ENCODE measurements at places on chromosomes 11 and 22. TPM values are rescaled to one million over a fixed set of nuclear protein-coding genes. Genes with fewer than 3 reads are reported as not detected.

DNA sequence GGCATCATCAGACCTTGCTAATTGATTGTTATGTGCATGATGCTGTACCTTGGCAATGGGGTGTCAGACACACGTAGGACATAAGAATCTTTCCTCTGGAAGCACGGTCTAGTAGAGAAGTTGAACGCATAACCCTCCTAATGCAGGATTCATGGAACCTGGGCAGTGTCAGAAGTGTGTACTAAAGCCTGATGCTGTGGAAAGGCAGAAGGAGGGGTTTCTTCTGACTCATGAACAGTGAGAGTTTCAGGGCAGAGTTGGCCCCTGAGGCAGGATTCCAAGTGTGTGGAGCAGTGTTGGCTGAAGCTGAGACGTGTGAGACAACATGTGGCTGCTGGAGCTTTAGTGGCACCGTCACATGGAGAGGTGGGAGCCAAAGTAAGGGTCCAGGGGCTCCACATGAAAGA is 3.5 kb downstream of the PANX1 start:
- no peak for DNase-seq

- no peak for DNase-seq
Observed at GRCh38 chr11:97419729-97420128, 1029.9 kb downstream of the JRKL start.

DNA sequence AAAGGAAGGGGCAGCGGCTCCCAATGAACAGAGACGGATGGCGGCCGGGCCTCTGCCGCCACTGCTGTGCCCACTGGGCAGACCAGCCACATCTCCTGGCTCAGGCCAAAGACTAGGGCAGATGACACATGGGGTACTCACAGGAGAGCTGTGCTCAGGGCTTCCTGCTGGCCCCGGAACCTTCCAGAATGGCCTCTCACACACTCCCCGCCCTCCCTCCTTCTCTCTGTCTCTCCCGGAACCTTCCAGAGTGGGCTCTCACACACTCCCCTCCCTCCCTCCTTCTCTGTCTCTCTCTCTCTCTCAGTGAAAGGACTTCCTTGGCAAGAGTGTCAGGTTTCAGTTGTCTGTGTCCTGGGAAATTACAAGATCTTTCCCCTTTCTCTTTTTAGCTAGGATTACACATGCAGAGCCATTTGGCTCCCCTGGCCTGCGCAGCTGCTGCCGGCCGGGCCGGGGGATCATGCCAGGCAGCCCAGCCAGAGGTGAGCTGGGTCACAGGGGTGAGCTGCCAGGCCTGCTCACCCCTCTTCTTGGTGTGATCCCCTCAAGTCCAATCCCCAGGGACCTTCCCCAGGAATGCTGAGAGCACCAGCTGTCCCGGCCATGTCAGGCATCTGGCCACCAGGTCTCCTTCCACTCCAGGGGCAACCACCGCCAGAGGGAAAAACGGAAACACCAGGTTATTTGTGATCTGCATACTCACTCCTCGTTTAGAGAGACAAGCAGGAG is 45.3 kb upstream of the ADA2 start:
- no peak for DNase-seq

DNA sequence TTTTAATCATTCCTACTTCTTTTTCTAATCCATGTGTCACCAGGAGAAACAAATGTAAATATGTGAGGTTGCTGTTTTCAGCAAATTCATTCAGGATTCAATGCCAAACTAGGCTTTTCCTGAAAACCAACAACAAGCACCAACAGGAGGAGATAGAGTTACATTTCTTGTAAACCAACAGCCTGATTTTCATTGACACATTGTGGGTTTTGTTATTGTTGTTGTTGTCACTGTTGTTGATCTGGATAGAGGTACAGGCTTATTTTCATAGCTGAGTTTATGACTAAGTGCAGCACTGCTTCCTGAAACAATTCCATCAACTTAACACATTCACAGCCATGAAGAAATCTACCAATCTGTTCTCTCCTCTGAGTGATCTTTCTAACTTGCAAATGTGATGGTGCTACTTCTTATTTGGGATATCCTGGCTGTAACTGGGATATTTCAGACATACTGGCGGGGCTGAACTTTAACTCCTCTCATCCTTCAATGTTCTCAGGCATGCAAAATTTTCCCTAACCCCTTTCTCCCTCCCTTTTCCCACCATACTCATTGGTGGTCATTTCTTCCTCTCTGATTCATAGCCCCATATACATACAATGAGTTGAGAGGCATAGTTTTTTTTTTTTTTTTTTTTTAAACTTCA is 65.5 kb downstream of the ME3 start:
- no peak for DNase-seq

Gene GRM5
- total RNA-seq, result not detected

Gene OR5M3
- total RNA-seq, result not detected

All from activated T-cell treated with anti-CD3 and anti-CD28 coated beads, Interleukin-2, amount 50 U/mL, for 72 hours (primary cell).